Inflammatory macrophage (primary cell): ENCODE measurements at places on chromosomes 3 and 15.

DNA sequence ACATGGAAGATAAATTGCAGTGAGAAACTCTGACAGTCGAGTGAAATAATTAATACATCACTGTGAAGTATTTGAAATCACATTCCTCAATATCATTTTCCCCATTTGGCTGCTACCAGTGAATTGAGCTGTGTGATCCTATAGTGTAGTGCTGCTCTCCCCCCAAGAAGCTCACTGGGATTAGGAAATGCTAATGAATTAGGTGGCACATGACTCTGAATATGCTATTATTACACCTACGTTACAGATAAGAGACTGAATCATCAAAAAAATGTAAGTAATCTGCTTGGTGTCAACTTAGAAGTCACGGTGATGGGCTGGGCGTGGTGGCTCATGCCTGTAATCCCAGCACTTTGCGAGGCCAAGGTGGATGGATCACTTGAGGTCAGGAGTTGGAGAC, 34.7 kb upstream of the SYNM start:
- no peak for DNase-seq

DNA sequence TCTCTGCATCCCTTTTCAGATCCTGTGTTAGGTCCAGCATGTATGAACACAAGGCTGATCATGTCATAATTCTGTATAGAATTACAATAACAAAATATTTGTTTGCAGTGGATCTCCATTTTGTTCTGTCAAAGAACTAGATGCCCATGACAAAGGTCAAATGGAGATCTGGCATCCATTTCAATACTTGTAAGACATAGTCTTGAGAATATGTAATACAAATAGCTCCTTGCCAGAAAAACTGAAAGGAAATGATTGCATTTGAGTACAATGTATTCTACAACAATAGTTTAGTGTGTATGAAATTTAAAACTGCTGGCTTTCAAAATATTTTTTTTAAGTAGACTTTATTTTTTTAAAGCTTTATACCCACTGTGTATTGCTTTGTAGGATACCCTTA, 101.1 kb downstream of the CMSS1 start:
- DNase-seq: no peak

- no peak for DNase-seq
Observed at GRCh38 chr3:149581248-149581647, 76.6 kb downstream of the WWTR1 start.

- no peak for DNase-seq
Observed at GRCh38 chr3:53650424-53650823, 156.0 kb downstream of the CACNA1D start.

- DNase-seq: no peak
Observed at GRCh38 chr3:71607364-71607763, 23.8 kb upstream of the FOXP1 start.

DNA sequence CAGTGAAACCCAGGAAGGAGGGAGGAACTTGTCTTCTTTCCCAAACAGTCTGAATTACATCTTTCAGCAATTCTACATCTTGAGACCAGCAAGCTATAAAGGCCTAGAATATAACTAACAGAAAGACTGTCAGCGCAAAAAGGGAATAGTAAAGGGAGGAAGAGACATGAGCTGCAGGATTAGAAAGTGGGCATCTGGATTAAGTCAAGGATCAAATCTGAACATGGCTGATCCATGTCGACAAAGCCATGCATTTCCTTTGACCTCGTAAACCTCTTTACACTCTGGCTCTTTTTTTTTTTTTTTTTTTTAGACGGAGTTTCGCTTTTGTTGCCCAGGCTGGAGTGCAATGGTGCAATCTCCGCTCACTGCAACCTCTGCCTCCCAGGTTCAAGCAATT, 35.4 kb upstream of the KCNMB3 start:
- DNase-seq: no peak

DNA sequence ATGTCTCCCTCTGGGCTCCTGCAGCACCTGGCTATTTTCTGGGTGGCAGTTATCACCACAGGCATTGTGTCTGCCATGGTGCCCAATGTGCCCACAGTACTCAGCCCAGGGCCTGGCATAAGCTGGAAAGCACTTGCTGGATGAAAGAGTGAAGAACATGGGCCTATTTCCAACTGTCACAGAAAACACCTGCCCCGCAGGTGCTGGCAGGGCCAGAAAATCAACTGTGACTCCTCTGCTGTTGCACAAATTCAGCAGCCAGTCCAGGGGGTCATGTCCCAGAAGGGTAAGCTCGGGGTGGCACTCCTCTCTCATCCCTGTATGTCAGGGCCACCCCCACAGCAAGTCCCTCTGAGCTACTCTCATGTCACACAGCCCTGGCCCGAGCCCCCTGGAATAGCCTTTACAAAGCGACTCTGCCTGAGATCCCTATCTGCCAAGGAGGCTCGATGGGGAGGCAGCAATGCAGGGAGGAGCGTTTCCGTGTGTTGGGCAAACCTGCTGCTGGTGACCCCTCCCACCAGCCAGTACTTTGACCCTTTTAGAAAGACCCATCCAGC, 16.9 kb downstream of the ITIH3 start:
- DNase-seq: no peak
